ENCODE measurements at places on chromosomes 4 and X.

GRCh38 chr4:2648159-2648814, 107.8 kb downstream of the TNIP2 start:
- DNase-seq = no peak

DNA sequence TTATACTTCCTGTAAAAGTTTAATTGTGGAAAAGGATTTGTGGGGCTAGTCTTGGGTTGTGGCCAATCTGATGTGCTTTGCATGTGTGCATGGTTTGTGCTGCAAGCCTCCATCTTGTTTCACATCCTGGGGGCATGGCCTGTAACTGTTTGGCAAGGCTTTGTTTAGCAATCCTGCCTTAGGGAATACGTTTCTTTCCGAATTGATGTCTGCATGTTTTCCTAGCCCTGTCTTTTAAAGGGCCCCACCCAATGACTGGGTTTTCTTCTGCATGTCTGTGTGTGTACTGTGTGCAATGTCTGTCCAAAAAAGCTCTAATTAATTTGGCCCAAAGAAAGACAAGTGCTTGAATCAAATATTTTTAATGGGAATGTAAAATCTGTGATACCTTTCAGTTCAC, 74.6 kb upstream of the MID1IP1 start:
- DNase-seq = no peak

GRCh38 chr4:55765070-55765469, 54.5 kb upstream of the EXOC1L start:
- no peak for DNase-seq

- DNase-seq = no peak
These were observed 957.2 kb upstream of the PRKX start for GRCh38 chrX:4670606-4671005.
